Astrocyte (in vitro differentiated cells and primary cell): ENCODE measurements at places on chromosomes 4 and X.
A peak's percentile ranks its signal among the peaks of the same experiment; 100 is the strongest.

DNA sequence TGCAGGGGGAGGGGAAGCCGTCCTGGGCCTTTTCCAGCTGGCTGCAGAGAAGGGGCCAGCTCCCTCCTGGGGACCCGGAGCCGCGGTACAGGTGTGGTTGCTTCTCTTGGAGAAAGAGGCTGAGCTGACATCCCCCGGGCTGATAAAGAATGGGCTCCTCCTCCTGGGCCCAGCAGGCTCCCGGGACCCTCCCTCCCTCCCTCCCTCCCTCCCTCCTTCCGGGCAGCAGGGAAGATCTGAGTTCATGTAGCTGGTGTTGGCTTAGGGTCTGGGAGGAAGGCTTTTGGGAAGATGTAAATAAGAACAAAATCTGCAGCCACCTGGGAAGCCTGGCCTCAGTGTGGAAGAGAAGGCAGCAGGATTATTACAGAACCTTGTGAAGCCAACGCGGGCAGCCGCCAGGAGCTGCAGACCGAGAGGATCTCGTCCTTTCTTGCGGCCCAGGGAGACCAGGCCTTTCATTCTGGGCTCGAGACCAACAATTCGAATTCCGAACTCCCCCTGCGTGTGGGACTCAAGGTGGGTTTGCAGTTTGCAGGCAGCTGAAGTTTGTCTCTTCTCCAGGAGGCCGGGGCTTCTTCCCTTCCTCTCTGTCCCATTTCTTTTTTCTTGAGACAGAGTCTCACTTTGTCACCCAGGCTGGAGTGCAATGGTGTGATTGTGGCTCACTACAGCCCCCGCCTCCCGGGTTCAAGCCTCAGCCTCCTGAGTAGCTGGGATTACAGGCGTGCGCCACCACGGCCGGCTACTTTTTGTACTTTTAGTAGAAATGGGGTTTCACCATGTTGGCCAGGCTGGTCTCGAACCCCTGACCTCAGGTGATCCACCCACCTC, at the start of gene PLCXD1:
Gene PLCXD1 (plus strand): TSS at position 216 of the 834 bp plus-strand sequence. CDS start 2,807 bp downstream, outside the sequence.
- DNase-seq, result no peak

DNA sequence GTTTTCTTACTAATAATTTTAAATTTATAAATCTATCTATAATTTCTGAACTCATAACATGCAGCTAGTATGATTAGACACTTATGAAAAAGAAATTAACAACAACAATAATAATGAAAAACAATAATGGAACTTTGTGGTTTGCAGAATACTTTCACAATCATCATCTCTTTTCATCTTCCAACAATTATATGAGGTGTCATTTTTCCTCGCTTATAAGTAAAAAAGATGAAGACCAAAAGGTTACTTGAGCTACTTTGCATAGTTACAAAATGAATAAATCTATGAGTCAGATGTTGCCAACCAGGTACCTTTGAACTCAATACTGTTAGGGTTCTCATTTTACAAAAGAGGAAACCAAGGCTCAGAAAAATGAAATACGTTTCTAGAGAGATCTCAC, 98.5 kb upstream of the ELOVL6 start:
- DNase-seq, result no peak

DNA sequence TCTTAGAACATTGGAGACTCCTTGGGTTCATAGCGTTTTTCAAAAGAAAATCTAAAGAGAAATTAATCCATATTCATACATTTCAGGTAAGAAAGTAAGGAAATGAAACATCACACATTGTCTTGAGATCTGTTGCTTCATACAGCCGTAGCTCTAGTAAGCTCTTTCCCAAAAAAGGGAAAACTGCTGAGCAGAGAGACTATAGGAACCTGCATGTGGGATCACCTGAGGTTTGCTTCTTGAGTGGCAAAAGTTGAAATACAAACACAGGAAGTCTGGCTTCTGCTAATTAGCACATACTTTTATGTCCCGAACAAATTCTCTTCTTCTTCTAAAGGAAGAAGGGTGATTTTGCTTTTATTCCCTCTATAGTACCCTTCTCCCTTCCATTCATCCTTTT, 57.7 kb downstream of the MRPL1 start:
- no peak for DNase-seq

- DNase-seq, result no peak
These were observed 45.9 kb upstream of the NEIL3 start for GRCh38 chr4:177263818-177264217.

GRCh38 chrX:12379671-12380070, 241.4 kb downstream of the FRMPD4 start:
- DNase-seq, result no peak

GRCh38 chr4:72295966-72296557, 264.3 kb downstream of the NPFFR2 start:
- DNase-seq, result peak; percentile 39

DNA sequence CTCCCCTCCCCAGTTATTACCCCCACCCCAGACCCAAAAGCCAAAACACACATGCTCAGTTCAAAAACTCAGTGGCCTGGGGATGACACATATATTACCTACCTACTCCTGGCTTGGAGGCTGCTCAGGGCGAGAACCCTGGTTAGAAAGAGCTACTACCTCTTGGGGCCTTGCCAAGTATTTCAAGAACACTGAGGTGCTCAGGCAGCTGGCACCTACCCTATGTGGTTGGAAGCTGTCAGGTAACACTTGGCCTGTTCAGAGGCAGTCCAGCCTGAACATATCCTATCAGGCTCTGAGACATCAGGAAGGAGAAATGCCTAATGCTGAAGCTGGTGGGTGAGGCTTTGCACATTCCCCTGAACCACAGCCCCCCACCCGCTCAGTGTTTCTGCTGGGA, 4.9 kb downstream of the BCAP31 start:
- no peak for DNase-seq

DNA sequence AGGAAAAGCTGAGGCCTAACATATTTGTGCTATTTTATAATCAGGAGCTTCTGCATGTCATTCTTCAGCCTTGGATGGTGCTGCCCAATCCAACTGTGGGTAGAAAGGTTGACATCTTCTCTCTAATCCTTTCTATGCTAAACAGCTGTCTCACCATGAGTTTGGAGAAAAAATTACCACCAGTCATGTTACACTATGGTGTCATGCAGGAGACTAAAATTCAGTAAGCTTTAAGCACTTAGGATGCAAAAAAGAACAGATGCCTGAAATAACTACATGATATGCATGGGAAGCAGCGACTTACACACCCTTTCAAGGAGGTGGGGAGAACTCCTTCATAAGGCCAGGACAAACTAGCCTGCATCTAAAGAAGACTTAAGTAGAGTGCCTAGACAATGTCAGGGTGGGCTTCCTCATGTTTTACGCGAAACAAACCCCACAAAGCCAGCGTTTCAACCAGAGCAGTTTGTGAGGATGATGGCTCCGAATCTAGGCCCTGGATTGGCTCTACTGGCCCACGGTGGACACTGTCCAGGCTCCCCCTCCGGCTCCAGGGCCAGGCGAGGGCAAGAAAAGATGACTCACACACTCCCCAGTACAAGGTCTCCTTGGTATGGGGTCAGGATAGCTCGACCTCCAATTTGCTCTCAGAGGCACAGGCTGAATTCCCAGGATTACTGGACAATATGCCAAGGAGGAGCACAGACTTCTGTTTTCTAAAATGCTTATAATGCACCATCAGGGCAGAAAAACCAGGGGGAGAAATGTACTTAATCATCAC, 45.1 kb downstream of the STX18 start:
- DNase-seq, result no peak

DNA sequence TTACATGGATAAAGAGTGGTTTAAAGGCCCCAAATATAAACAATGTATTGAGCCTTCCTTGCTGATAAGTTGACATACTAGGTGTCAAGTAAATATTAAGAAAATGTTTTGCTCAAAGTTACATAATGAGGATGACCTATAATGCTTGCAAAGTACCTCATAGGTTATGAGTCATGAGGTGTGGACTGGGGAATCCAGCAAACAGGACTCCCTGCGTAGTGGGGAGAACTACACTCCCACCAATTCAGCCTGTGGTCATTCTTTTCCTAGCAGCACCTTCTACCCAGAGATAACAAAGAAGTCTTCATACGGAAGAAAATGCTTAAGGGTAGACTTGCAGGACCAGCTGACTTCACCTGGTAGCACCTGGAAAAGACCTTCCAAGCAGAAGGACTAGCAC, 418.9 kb upstream of the CPEB2 start:
- no peak for DNase-seq

- DNase-seq, result no peak
These were observed 13.2 kb downstream of the AFF2 start for GRCh38 chrX:148513661-148514060.

DNA sequence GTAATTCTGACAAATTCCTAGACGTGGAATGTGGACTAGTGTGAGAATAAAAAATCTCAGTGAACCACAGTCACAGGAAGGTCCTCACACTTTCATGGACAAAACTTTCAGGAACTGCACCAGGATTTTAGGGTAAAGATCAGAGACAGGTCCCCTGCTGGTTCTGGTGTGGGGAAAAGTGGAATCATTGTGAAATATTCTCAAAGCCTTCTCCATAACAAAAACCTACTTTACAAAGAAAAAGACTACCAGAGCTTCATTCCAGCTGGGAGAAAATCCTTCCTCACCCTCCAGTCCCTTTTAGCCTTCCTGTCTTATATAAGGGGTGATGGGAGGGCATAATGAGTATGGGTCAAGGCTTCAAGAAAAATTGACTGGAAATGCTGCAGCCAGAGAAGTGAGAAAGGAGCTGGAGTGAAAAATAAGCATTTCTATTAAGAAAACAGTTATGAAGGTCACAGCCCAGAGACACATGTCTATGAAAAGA, 325.8 kb downstream of the ARAP2 start:
- no peak for DNase-seq

- DNase-seq, result no peak
These were observed 5.1 kb downstream of the SEPTIN6 start for GRCh38 chrX:119687661-119688413.

DNA sequence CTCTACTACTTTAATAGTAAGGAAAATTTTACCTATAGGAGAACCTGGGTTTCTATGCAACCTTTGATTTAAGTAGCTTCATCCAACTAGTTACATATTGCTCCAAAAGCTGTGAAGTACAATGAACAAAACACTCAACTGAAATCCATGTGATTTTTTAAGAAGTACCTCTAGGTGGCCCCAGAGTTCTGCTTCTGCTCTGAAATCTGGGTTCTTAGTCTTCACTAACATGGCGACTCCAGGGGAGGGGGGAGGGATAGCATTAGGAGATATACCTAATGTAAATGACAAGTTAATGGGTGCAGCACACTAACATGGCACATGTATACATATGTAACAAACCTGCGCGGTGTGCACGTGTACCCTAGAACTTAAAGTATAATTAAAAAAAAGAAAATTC, 73.4 kb upstream of the MAGEB2 start:
- peak; percentile 9 for DNase-seq

DNA sequence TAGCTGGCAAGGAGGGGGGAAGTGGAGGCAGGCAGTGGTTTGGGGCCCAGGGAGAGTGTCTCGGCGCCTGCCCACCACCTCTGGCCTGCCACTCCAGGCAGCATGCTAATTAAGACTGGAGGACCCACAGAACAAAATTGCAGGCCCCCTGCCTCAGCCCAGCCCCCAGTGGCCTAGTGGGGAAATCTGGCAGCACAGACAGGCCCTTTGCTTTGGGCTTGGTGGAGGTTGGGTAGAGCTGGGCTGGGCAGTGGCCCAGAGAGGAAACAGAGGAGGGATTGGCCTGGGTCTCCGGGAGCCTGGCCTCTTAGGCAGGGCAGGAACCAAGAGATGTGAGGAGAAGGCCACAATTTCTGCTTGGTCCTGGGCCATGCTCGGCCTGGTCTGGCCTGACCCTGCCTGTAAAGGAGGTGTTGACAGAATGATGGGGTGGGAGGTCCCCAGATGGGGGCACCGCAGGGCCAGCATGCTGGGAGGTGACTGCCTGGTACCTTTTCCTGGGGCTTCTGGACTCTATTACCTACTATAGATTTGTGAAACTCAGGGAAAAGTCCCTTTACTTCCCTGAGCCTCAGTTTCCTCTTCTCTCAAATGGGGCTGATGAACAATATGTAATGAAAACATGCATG, 92.4 kb upstream of the PJA1 start:
- DNase-seq, result no peak

- no peak for DNase-seq
These were observed 860.6 kb downstream of the STIM2 start for GRCh38 chr4:27721193-27721592.

DNA sequence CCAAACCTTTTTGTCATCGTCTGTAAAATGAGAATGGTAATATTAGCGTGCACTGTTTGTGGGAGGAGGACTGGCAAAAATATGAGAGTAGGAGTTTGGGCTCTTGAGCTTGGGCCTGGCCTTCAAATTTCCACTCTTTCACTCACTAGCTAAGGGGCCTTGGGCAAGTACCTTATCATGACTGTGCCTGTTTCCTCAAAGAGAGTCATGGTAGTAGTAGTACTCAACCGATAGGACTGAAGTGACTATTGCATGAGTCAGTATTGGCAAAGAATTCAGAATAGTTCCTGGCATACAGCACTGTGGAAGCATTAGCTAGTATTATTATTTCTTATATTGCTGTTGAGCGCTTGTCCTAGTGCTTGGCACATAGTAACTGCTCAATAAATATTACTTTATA, 16.0 kb upstream of the RBM3 start:
- peak; percentile 82 for DNase-seq
